ENCODE measurements at places on chromosomes 13 and 19. TPM values are rescaled to one million over a fixed set of nuclear protein-coding genes. Genes with fewer than 3 reads are reported as not detected.

IGLON5 gene
- total RNA-seq: not detected

- no peak for DNase-seq
Measured at GRCh38 chr13:20840568-20840967, 62.0 kb downstream of the XPO4 start.

DNA sequence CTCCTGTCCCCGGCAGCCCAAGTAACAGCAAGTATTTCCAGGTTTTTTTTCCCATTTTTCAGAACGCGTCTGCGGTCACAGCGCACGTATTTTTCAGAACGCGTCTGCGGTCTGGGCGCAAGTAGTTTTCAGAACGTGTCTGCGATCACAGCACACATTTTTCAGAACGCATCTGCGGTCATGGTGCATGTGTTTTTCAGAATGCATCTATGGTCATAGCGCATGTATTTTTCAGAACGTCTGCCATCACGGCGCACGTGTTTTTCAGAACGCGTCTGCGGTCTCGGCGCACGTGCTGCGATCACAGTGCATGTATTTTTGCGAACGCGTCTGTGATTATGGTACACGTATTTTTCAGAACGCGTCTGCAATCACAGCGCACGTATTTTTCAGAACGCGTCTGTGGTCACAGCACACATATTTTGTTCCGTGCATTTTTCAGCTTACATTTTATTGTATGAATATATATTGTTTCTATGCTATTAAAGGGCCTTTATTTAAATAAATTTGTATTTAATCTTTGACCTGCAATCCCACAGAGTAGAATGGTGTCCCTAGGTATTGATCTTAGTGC lies 19.7 kb downstream of the ATP4B start:
- no peak for DNase-seq

DNA sequence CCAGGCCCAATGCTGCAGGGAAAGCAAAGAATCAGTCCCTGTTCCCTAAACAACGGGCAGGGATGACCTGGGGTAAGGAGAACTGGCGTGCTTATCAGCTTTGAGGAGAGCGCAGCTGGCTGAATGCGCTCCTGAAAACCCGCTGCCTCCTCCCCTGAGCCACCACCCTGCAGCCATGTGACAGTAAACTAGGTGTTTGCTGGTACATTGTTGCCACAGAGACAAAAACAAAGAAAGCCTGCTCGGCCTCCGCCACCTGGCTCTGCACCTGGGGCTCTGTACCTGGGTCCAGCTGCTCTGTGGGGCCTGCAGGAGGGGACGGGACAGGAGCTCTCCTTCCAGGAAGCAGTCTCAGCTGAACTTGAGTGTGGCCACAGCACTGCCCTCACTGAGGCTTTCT lies 21.8 kb downstream of the MCF2L start:
- DNase-seq: no peak

DNA sequence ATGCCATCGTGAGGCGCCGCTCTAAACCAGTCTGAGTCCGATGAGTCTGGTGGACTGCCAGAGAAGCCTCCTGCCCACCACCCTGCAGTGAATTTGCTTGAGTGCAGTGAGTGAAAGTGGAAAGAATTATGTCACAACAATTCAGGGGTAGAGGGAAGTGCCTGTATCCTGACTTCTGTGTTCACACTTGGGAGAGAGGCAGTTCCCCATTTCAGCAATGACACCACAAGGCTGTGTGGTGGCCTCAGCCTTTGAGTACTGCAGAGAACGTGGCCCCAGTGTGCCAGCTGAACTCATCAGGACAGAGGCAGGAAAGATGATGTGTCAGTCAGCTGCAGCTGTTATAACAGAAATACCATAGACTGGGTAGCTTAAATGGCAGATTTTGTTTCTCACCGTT lies 155.6 kb downstream of the COG6 start:
- no peak for DNase-seq

- DNase-seq: no peak
Measured at GRCh38 chr19:45771311-45771933, 2.4 kb upstream of the SIX5 start.

Measured in right cardiac atrium (tissue), 5 donors.